ENCODE measurements at places on chromosomes 6 and 20. TPM values are rescaled to one million over a fixed set of nuclear protein-coding genes. Genes with fewer than 3 reads are reported as not detected.

SLC17A9 gene
- total RNA-seq, result 16.8 TPM

DNA sequence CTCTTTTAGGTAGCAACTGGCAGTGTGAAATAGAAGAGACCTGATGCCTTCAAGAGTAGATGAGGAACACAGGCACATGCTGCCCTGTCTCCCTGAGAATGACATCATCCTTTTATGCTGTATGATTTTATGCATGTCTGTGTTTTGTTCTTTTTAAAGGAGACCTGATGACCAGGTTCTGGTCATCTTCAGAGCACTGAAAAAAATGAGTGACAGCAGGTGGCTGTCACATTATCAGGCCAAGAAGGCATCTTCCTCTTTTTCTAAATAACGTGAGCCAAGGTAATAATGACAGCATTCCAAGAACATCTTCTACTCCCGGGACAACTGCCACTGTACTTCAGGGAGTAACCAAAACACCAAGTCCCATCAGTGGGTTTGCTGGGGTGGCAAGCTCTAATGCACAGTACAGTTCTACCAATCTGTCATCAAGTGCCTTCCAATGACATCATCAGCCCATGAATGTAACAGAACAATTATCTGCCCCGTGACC is 28.9 kb downstream of the CNKSR3 start:
- no peaks in the 10 kb centered on the region for H3K36me3 ChIP-seq
- H3K27ac ChIP-seq, result no peak overlapping the region
- H3K27me3 ChIP-seq, result no peaks in the 10 kb centered on the region
- H3K4me1 ChIP-seq, result peaks cover 13% of the 10 kb centered on the region
- DNase-seq, result no peak

GRCh38 chr6:156816505-156816904 is 39.3 kb downstream of the ARID1B start:
- H3K36me3 ChIP-seq, result no peaks in the 10 kb centered on the region
- DNase-seq, result peak; percentile 93
- H3K27ac ChIP-seq, result peak overlapping the region; percentile 66
- H3K4me3 ChIP-seq, result no peak overlapping the region
- no peaks in the 10 kb centered on the region for H3K27me3 ChIP-seq

- no peak overlapping the region for H3K27ac ChIP-seq
- DNase-seq, result no peak
- no peaks in the 10 kb centered on the region for H3K36me3 ChIP-seq
- no peaks in the 10 kb centered on the region for H3K27me3 ChIP-seq
- H3K4me1 ChIP-seq, result peaks cover 6% of the 10 kb centered on the region
These were observed 207.4 kb downstream of the SOX4 start for GRCh38 chr6:21800948-21801438.

- H3K4me1 ChIP-seq, result no peaks in the 10 kb centered on the region
- DNase-seq, result no peak
These were observed 85.6 kb downstream of the UBE3D start for GRCh38 chr6:82980086-82980485.

Data from upper lobe of left lung (tissue), 6 donors.